ENCODE measurements at places on chromosomes 12 and 14. TPM values are rescaled to one million over a fixed set of nuclear protein-coding genes. Genes with fewer than 3 reads are reported as not detected.

GRCh38 chr12:31508436-31509150, 82.3 kb downstream of the DENND5B start:
- DNase-seq = no peak

SERPINA9 gene
- total RNA-seq = not detected

DNA sequence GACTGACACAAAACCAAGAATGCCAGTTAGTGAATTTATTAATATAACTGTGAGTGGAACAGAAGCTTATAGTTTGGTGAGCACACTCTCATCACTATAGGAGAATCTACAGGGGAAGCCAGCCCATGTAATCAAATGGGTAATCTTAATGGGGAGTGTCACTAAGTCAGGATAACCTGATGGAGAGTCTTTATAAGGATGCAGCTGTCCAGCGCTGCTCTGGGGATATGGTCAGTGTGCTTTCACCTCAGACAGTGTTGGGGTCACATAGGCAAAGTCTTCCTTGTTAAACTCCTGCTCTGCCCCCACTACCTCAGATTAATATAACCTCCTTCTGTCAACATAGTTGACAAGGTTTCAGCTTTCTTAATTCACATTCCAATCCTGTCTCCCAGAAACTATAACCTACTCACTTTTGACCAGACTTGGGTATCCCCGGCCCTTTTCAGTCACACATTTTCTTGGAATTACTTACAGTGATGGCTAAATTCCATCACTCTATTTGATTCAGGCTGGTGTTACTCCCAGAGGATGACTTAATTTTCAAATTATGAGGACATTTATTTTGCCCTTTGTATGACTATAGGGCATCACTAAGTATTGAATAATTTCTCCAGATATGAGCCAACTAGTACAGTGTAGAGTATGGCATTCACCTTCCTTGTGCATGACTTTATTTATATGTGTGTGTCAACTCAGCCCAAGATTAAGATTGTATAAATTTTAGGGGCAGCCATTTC, 13.2 kb downstream of the STK38L start:
- DNase-seq = no peak

MFAP5 gene
- total RNA-seq = 45.9 TPM

Measured in Right ventricle myocardium superior (tissue), 1 donor.